Activated CD4-positive, alpha-beta T cell treated with anti-CD3 and anti-CD28 coated beads, Interleukin-2, amount 50 U/mL, for 1 hour (primary cell): ENCODE measurements at places on chromosomes 1 and 21.
A peak's percentile ranks its signal among the peaks of the same experiment; 100 is the strongest.

GRCh38 chr1:212551929-212552328 is 56.6 kb upstream of the ATF3 start:
- no peak for DNase-seq

GRCh38 chr1:23720256-23720995 is 22.8 kb upstream of the ELOA start:
- DNase-seq: no peak

- no peak for DNase-seq
These were observed 98.2 kb downstream of the PGBD5 start for GRCh38 chr1:230327892-230328284.

DNA sequence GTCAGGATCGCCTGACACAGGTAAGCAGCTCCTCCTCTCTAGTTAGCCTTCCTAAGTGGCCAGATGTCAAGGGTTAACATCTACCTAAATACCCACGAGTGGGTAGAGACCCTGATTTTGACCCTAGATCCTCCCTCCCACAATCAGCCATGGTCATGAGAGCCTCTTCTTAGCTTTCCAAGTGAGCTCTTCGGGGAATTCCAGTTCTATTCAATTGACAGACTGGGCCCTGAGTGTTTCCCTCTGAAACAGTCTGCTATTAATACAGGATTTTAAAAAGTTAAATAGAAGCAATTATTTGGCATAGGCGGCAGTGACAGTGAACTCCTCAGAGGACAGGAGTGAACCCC is 28.1 kb downstream of the C2CD2 start:
- no peak for DNase-seq

DNA sequence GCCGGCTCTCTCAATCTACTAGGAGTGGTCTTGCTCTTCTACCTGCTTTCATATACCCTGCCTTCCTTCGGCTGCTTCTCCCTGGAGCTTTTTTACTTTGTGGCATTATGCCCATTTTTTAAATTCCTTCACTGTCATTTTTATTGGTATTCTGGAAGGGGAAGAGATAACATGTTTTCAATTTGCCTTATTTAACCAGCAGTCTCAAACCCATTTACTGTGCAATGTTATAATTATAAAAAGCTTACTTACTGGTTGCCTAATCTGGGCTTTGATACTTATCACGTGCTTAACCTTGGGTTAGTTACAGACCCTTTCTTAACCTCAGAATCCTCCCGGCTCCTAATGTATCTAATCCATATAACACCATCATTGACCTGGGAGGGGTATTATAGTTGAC is 128.1 kb downstream of the SIPA1L2 start:
- DNase-seq: no peak

DNA sequence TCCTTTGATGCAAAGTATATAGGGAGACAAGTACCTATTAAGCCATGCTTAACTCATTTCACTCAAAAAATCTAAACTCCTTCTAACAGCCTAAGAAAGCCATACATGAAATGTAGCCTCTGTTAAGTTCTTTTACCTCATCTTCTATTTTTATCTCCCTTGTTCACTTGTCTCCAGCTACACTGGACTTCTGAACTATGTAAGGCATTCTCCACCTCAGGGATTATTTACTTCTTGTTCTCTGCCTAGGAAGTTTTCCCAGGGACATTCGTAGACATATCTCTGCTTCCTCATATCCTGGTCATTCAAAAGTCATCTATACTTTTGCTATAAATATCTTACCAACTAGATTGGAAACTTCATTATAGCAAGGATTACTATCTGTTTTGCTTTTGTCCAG is 96.9 kb downstream of the COP1 start:
- DNase-seq: no peak

DNA sequence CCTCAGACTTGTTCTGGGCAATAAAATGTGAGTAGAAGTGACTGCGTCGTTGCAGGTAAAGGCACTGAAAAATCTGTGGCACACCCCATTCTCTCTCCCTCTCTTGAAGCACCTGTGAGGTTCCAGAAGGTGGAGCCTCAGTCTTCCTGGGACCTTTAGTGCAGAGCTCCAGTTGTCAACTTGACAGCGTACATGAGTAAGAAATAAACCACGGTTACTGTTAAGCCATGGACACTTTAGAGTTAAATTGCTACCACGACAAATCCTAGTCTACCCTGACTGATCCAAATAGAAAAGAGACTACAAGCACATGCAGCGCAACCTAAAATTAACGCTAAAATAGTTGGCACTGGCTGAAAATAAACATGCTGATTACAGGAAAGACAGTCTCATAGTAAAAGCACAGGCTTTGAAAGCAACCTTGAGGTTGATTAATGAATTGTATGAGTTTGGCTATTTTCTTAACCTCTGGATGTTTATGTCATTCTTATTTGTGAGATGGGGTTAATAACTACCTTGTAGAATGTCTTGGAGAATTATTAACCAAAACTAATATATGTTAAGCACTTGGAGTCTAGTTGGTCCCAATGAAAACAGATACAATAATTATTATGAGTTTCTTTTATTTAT is 93.0 kb upstream of the PLPPR4 start:
- no peak for DNase-seq

- DNase-seq: no peak
These were observed 2.4 kb upstream of the IKBKE start for GRCh38 chr1:206467915-206468314.

DNA sequence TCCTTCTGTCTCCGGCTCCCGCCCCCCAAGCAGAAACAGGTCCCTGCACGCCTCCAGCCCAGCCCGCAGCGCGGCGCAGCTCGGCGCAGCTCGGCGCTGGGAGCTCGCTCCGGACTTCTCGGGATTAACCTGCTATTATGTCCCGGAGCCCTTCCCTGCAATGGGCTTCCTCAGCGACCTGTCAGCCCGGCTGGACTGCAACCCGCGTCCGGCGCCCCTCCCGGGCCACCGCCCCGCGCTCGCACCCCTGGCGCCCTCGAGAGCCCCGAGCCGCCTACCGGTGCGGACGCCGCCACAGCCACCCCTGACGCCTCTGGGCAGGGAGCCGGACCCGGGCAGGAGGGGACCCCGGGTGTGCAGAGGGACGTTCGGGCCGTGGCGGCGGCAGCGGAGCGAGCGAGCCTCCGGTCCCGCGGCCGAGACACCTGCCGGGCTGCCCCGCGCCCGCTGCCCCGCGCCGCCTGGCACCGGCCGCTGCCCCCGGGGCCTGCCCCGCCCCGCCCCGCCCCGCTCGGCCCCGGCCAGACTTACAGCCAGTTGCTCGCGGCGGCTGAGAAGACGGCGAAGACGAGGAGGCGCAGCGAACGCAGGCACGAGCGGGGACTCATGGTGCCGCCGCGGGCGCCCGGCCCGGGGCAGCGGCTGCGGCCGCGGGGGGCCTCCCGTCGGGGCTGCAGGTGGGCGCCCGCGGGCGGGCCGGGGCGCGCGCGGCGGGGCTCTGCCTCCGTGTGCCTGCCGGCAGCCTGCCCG is 407 bp downstream of the WNT4 start:
- DNase-seq: no peak

DNA sequence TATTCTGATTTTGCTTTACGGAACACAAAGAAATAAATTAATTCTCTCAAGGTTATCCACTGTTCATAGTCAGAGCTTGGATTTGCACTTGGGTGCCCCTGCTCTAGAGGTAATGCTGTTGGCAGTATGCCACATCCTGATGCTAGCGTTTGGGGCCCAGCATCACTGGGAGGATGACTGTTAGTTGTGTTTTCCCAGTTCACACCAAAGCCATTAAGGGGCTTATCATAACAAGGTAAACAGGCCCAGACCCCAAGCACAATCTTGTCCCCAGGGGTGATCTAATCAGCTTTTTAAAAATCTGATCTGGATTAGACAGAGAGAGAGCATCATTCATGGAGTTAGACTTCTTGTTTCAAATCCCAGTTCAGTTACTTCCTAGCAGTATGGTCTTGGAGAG is 60.2 kb upstream of the PBX1 start:
- DNase-seq: no peak

DNA sequence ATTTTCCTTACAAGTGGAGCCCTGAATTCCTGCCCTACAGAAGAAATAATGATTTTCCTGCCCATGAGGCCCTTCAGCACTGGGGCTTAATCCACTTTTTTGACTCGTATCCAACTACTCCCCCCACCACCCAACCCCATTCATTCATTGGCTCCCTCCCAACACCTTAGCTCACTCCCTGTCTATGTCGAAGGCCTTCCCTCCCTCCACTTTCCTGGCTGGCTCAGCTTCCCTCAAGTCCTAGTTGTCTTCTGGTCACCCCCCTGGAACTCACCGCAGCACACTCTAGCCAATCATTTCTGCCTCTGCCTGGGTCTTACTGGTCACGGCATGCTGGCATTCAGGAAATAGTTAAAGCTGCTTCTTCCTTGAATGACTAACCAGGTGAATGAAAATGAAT is 118.9 kb downstream of the PGBD5 start:
- DNase-seq: no peak

DNA sequence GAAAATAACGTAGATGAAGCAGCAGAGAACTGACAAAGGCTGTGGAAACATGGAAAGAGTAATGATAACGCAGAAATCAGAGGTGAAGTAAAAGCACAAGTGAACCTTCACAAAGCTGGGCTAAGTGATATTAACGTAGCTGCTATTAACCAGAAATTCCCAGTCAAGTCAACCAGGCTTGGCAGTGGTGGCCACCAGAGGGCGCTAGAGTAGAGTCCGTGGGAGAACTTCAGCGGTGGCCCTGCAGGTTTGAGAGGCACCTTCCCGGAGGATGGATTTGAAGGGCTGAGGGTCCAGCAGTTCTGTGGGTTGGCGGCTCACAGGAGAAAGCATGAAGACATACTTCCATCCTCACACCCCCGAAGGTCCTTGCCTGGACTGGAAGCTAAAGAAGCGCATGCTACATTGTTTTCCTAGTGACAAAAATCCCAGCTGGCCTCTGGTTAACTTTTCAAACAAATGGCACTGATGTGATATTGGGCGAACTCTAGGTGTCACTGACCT is 81.7 kb upstream of the ZNF648 start:
- peak; percentile 91 for DNase-seq

DNA sequence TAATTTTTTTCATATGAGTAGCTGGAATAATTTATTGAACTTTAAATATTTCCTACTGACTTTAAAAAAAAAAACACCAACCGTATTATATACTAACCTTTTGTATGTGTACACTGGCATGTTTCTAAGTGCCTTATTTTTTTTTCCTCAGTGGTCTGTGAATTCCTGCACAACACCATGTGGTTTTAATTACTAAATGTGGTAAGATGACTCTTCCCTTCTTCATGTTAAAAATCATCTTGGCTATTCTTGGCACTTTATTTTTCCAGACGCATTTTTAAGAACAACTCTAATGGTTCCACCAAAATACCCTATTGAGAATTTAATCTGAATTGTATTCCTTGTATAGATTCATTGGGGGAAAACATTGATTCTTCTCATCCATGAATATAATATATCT is 28.4 kb downstream of the PPP2R5A start:
- DNase-seq: no peak
